ENCODE measurements at places on chromosomes 1 and 21. TPM values are rescaled to one million over a fixed set of nuclear protein-coding genes. Genes with fewer than 3 reads are reported as not detected.

DNA sequence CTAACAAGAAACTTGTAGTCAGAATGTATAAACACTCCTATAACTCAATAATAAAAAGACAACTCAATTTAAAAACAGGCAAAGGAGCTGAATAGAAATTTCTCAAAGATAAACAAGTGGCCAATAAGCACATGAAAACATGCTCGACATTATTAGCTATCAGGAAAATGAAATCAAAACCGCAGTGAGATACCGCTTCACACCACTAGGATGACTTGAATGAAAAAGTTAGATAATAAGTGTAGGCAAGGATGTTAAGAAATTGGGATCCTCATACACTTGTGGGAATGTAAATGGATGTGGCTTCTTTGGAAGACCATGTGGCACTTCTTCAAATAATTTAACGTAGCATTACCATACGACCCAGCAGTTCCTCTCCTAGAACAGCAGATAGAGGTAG is 8.9 kb downstream of the RALGPS2 start:
- DNase-seq, result no peak

The L1TD1 gene
- 3.8 TPM for polyA plus RNA-seq

The ARID4B gene
- polyA plus RNA-seq, result 45.3 TPM

- DNase-seq, result no peak
Measured at GRCh38 chr1:152941037-152941711, 5.8 kb upstream of the SPRR5 start.

DNA sequence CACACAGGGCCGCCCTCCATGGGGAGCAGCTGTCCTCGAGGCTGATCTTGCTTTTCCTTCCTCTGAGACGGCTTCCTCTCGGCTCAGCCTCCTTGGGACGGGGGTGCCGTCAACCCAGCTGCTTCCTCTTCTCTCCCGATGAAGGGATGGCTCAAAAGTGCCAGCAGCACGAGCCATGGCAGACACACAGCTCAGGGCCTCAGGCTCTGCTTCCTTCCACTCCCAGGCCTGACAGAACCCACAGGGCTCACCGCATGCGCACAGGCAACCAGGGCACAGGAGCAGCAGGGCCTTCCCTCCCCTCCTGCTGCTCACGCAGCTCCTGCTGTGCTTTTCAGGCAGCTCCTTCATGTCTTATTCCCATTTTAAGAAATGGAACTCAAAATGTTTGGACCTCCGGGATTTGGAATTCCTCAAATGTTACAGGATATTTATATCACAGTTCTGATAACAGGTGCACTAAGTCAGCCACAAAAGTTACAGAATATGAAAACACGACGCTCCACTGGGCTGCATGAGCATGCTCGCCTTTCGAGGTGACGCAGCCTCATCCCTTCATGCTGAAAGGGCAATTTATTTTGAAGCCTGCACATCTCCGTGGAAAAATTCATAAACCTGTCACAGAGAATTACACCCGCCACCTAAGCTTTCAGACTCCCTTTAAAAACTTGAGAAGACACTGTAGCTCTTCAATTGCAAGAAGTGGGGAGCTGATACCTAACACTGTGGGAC is 84.4 kb downstream of the HSF2BP start:
- no peak for DNase-seq

DNA sequence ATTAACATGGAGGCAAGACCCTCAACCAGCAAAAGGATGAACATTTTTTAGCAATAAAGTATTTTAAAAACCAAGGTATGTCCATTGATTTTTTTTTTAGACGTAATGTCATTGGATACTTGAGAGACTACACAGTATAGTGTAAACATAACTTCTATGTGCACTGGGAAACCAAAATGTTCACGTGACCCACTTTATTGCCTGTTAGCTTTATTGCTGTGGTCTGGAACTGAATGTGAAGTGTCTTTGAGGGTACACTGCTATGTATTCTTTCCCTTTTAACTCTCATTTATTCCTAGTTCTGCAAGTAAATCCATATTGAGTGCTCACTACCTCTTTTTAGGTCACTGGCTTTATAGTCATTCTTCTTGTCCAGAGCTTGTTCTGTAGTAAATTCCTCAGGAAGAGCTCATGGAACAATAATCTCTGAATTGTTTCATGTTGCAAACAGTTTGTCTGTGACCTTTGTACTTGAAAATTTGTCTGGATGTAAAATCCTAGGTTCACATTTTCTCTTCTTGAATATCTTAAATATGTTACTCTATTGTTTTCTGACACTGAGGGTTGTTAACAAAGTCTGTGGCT is 20.6 kb downstream of the ABCD3 start:
- no peak for DNase-seq

Data from right renal pelvis (tissue), 4 donors.